ENCODE measurements at places on chromosomes 11 and 22.
A peak's percentile ranks its signal among the peaks of the same experiment; 100 is the strongest.

DNA sequence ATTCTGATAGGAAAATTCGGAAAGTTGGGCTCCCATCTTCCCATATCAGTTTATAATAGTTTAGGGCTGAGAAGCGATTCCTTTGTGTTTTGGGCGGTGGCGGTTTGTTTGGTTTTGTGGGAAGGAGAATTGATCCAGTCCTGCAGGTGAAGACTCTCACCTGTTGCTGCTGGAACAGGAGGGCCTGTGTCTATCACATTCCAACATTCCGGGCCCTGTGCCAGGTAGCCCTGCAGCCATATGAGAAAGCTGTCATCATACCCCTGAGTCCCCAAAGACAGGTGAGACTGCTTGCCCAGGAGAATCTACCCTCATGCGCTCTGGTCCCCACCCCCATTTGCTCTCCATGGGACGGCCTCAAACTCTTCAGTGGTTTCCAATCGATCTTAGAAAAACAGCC is 62.1 kb downstream of the TRAF6 start:
- no peak for DNase-seq

DNA sequence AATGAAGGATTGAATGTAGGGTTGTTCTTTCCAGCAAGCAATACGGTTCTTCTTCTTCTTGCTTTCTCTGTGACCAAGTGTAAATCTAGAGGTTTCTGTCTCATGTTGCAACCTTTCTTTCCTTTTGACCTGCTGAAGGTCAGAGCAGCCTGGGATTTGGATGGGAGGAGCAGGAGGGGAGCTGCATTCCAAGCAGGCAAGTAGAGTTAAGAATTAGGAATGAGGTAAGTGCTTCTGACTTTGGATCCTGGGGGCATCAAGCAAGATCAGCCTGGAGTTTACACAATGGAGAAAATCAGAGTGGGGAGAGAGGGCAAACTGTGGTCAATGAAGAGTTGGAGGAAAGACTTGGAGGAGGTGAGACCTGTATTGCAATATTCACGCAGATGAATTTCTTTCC is 225.6 kb upstream of the ZBED5 start:
- no peak for DNase-seq

- DNase-seq = peak; percentile 58
Observed at GRCh38 chr11:12409621-12410005, 32.2 kb downstream of the PARVA start.

DNA sequence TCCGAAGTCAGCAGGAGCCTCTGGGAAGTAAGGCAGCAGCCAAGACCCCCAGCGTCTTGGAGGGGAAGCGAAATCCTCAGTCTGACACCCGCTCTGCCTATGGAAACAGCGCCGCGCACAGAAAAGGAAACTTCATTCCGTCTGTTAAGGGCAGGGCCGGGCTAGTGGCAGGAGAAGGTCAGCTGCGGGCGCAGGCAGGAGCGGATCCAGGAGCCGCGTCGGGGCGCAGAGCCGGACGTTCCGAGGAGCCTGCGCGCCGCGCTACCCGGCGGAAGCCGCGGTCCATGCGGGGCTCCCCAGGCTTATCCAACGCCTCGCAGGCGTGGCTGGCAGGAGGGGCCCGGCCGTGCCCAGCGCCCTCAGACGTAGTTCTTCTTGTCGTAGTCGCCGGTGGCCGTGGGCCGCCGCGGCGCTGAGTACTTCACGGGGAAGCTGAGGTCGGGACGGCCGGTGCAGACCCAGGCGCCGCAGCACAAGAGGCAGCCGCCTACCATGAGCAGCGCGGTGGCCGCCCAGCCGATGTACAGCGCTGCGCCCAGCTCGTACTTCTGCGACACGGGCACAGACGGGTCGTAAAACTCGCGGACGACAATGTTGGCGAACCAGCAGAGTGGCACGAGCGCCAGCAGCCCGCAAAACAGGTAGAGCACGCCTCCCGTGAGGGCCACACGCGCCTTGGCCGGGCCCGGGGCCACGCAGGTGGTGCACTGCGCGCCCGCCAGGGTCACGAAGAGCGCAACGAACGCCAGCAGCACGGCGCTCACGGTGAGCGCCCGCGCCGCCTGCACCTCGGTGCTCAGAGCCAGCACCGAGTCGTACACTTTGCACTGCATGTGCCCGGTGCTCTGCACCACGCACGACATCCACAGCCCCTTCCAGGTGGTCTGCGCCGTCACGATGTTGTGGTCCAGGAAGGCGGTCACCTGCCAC is 705 bp downstream of the CLDN5 start:
- peak; percentile 47 for DNase-seq

- no peak for DNase-seq
Observed at GRCh38 chr22:34879001-34879400, 187.0 kb upstream of the ISX start.

DNA sequence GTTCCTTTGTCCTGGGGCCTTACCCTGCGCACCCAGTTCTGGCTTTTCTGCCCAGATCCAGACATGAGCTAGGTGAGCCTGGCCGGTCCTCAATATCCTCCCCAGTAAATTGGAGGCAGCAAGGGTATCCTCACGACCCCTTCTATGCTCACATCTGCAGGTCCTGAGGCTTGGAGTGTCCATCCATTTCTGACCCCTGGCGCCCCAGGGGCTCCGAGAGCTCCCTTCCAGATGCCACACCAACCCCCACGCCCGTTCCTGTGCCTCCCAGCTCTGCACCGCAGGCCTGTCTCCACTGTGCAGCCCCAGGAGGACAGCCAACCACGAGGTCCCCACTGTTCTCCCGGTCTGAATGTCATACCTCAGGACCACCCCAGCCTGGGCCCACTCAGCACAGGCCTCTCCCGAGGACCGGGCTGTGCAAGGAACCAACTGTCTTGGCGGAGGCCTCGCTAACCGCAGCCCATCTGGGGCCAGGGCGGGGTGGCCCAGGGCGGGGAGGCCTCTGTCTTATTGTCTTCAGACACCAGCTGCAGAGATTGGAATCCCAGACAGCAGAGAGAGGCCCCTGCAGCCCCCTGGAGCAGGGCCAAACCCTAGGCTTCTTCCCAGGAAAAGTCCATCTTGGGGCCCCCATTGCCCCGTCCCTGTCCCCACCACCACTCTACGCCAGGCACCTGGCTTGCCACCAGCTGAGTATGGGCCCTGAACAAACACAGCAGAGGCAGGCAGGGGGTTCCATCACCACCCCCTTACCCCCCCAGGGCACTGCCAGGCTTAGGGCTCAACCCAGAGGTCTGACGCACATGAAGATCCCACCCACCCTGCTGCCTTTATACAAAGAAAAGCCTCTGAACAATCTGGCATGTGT is 39.3 kb downstream of the ALX4 start:
- DNase-seq = peak; percentile 50

DNA sequence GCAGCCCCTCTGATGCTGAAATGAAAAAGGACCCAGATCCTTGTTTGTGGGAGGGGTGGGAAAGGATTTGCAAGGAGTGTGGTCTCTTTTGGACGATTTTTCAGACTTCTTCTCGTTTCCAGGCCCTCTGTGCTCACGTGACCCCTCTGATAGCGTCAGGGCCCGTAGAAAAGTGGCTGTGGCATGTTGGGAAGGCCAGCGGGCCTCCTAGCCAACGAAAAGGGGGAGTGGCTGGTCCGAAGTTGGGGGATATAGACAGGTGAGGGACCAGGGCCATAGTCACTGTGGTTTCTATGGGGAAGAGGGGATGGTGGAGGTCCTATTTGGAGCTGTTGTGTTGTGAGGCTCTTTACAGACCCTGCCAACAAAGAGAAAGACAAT is 6.6 kb downstream of the PARVB start:
- DNase-seq = no peak

DNA sequence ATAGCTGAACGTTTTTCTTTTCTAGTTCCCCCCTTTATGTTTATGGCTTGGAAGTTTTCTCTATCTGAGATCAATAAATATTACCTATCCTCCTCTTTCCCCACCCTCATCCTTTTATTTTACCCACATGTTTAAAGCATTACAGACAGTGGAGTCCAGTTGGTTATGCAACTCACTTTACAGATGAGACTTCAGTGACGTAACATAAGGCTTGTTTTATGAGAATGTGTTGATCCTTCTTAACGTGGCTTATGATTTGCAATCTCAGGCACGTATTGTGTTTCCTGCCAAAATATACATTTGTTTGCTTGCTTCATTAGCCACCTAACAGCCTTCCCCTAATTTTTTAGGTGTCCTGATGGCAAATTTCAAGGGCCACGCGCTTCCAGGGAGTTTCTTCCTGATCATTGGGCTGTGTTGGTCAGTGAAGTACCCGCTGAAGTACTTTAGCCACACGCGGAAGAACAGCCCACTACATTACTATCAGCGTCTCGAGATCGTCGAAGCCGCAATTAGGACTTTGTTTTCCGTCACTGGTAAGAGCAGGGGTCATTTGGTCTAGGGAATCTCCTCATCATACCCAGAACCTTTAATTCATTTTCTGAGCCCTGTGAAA is 36.6 kb downstream of the TMEM45B start:
- no peak for DNase-seq

DNA sequence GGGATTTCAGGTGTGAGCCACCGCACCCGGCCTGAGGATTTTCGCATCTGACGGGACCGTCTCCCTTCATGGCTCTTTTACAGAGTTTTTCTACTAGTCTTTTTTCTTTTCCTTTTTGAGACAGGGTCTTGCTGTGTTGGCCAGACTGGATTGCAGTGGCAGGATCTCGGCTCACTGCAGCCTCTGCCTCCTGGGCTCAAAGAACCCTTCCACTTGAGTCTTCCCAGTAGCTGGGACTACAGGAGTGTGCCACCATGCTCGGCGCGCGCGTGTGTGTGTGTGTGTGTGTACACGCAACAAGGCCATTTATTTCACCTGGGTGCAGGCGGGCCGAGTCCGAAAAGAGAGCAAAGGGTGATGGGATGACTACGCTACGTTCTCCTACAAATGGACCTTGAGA is 10.9 kb downstream of the SERHL2 start:
- DNase-seq = no peak

GRCh38 chr11:119099711-119100110 is 1.9 kb downstream of the DPAGT1 start:
- DNase-seq = no peak

DNA sequence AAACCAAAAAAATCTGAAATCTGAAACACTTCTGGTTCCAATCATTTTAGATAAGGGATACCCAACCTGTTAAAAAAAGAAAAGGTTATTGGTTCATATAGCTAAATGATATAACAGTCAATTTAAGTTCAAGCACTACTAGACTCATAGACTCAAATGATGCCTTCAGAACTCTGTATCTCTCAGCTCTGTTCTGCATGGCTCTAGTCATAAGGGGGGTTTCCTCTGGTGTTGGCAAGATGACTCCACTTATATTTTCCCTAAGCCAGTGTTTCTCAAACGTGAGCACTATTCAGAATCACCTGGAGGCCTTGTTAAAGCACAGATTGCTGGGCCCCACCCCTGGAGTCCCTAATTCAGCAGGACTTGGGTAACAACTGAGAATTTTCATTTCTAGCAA is 11.5 kb upstream of the RRAS2 start:
- DNase-seq = no peak

DNA sequence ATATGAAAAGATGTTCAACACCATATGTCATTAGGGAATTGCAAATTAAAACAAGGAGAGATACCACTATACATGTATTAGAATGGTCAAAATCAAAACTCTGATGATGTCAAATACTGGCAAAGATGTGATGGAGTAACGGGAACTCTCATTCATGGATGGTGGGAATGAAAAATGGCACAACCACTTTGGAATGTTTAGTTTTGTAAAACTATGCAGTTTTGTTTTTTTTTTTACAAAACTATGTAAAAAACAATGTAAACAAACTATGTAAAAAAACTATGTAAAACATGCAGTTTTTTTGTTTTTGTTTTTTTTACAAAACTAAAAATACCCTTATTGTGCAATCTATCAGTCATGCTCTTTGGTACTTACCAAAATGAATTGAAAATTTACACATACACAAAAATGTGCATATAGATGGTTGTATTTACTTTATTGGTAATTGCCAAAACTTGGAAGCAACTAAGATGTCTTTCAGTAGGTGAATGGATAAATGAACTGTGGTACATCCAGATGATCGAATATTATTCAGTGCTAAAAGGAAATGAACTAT is 5.0 kb upstream of the USP47 start:
- no peak for DNase-seq

GRCh38 chr22:46588279-46589140 is 31.7 kb upstream of the GRAMD4 start:
- DNase-seq = no peak

- peak; percentile 1 for DNase-seq
Observed at GRCh38 chr11:112928136-112928535, 33.1 kb upstream of the NCAM1 start.
